ENCODE measurements at places on chromosomes 2 and 18. TPM values are rescaled to one million over a fixed set of nuclear protein-coding genes. Genes with fewer than 3 reads are reported as not detected.

Gene CIB4
- total RNA-seq: not detected

Gene CXCR4
- 0.27 TPM for total RNA-seq

Gene ACADL
- total RNA-seq: 0.63 TPM

DNA sequence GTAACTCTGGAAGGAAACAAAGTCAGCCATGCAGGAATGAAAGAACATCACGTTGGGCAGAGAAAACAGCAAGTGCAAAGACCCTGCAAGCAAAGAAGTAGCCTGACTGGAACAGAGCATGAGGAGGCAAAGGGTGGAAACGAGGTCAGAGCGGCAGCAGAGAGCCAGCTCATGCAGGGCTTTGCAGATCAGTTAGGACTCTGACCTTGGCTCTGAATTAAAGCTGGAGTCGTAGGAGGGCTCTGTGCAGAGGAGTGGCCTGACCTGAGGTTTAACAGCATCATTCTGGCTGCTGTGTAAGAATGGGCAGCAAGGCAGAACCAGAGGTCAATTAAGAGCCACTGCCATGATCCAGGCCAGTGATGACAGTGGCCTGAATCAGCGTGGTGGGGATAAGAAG is 220.7 kb downstream of the PRKCE start:
- DNase-seq: peak; percentile 42

DNA sequence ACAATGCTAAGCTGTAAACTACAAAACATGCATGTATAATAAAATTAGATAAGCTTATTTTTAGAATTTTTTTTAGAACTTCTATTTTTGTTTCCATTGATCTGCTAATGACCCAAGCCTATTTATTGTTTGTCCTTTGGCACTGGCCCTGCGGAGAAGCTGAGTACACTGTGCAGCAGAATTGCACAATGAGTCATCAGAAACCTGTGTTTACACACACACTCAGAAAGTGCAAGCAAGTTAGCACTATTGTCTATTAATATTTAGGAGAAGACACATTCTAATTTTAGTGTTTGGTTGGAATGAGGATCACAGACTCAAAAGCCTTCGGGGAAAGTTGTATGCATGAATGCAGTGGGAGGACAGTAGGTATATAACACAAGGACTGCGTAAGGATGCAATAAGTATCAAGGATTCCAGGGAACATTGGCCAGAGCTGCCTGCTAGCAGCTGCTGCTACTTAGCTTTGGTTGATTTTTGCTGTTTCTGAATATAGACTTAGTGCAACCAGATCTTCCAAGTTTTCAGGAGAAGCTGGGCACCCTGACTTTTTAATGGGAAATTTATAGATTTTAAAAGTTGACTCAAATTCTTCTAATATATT is 128.2 kb downstream of the KCNH7 start:
- no peak for DNase-seq

DNA sequence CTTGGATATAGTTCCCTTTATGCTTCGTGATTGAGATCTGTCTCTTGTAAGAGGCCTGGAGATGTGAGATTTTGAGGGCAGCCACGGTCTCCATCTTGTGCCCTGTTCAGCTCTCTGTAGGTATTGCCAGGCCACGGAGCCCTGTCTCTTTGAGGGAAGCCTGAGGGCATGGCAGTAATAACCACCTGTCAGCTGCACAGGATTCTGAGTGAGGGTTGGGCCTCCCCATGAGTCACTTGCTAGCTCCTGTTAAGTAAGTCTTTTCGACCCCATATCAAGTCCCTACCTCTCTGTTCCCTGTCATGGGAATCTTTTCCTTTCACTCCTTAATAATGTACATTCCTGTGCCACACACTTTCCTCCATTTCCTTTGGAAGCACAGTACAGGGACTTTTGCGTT is 20.4 kb downstream of the LYPD6B start:
- no peak for DNase-seq

GRCh38 chr2:188306271-188306670 is 14.6 kb downstream of the GULP1 start:
- DNase-seq: no peak

- no peak for DNase-seq
These were observed 178.2 kb upstream of the ZC3H15 start for GRCh38 chr2:186307871-186308270.

DNA sequence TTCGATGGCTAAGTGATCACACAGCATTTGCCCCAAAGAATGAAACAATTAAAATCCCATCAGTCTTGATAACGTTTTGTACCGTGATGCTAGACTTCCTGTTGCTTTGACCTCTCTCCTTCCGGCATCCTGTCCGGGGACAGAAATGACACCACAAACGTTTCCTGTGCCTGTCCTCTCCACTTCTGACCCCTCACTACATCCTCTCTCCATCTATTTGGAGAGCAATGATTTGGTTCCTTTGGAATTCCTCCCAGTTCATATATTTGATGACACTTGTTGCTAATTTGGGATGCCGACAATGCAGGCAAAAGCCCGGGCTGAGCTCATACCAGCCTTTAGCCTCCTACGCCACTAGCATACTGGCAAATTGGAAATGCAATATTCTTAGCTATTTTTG is 151.2 kb upstream of the CCDC68 start:
- DNase-seq: no peak

All from fibroblast of the aortic adventitia (primary cell).